ENCODE measurements at places on chromosomes 3 and 15.

GRCh38 chr15:91366111-91366510 lies 266.1 kb downstream of the SV2B start:
- no peak for DNase-seq

DNA sequence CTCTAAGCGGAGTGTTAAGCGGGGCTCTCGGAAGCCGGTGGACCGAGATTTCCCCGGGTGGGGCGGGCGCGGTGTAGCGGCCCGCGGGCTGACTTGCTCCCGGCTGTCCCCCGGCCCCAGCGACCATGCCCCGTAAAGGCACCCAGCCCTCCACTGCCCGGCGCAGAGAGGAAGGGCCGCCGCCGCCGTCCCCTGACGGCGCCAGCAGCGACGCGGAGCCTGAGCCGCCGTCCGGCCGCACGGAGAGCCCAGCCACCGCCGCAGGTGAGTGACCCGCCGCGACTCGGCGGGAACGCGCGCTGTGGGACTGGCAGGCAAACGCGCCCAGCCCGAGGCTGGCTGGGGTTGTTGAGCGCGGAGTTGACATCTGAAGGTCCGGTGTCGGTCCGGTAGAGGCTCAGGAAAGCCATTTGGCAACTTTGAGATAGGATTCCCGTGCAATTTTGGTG lies 1.3 kb downstream of the SMC4 start:
- peak; percentile 28 for DNase-seq

GRCh38 chr3:139202959-139203349 lies 140.9 kb upstream of the MRPS22 start:
- DNase-seq, result no peak

GRCh38 chr3:180048103-180048502 lies 11.4 kb upstream of the PEX5L start:
- DNase-seq, result peak; percentile 9

DNA sequence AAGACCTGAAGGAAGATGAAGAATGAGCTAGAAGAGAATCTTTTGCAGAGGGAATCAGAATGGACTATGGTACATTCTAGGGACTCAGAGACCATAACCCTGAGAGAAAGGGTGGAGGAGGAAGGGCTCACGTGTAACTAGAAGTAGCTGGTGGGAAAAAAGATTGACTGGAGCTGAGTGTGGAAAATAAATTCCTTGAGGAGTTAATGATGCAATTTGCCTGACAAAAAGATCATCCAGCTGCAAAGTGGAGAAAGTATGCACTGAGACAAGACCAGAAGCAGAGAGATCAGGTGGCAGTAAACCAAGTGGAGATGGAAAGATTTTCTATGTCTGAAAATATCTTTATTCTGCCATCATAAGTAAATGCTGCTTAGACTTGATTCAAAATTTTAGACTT lies 52.9 kb upstream of the TBL1XR1 start:
- no peak for DNase-seq

- DNase-seq, result no peak
These were observed 22.5 kb downstream of the ANXA2 start for GRCh38 chr15:60375306-60375705.

DNA sequence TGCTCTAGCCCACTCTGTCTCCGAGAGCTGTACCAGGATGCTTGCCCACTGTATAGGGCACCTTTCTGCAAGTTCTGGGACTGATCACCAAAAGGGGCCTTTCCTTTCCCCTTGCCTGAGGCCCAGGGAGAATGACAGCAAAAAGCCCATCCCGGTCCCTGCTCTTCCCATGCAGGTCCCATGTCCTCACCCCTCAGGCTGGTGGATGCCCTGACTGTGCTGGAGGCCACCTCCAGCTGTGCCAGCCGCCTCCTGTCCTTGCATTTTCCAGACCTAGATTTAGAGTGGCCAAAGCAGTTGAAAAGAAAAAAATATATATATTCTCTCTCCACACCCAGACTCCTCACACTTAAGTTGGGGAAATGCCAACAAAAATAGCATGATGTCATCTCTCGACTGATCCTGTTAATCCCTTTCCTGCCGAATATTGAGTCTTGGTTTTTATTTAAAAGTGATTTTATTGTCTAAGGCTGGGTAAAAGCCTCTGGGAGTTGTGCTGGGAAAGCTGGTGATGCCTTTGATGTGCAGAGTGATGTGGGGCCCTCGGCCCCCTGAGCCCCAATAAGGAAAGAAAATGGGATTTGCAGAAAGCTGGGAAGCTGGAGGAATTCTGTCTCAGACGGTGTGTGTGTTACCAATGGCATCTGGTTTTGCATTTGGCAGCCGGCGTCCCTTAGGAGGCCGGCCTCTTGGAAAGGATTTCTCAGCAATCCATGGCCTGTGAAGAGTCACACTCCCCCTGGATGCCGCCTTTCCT lies 29.3 kb upstream of the TPM1 start:
- DNase-seq, result no peak

DNA sequence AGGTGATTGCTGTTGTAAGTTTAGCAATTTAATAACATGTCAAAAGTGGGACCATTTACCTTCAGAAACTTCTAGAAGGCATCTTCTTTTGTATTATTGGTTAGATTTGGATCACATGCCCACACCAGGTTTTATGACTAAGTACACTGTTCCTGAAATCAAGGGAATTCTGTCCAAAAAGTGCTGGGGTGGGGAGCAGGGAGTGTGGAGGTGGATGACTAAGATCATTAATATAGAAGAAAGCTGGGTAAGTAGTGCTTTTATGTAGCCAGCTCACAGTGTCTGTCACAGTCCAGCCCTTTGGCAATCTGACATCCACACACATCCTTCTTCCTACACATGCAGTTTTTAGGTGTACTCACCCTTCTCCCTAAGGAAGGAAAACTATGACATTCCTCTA lies 120.0 kb downstream of the TMCO5A start:
- DNase-seq, result no peak

- DNase-seq, result no peak
These were observed 259.2 kb downstream of the LSAMP start for GRCh38 chr3:116186049-116186448.

DNA sequence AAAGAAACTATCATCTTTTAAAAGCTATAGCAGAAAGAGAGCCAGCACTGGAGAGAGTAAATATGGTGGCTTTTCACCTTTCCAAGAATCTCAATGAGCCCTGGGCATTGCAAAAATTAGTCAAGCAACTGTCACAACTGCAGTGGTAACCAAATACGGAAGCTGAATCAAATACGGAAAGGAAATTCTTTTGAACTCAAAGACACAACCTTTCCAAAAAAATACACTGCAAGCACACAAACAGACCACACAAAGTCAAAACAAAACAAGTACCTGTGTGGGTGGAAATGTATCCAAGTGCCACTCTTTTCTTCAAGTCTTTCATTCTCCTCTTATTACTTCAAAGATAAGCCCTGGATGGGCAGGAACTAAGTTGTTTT lies 17.6 kb downstream of the VGLL4 start:
- DNase-seq, result no peak

DNA sequence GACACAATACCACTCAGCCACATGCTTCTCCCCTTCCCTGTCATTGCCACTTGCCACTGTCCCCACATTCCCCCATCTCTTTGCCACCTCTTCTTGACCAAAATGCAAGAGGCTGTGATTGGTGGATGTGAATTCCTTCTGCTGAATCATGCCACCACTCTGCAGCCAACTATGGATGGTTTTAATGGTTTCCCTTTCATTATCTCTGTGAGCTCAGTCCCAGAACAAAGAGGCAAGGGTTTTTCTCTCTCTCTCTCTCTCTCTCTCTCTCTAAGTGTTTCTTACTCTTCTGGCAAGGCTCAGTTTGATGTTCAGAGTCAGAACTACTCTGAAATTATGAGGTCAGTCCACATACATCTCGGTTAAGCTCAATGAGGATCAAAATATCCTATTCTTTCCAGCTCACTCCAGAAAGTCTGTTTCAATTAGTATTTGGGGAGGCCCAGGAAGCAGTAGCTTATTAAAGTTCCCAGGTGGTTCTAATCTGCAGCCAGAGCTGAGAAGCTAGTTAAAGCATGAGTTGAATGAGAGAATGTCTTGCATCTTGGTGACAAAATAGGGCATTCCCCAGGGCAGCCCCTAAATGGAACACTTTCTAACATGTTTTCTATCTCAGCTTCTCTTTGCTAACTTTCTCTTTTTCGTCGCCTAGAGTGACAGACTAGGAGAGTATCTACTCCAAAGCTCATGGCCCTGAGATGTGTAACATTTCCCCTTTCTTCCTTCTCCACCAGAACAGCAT lies 8.5 kb upstream of the ILDR1 start:
- DNase-seq, result no peak

DNA sequence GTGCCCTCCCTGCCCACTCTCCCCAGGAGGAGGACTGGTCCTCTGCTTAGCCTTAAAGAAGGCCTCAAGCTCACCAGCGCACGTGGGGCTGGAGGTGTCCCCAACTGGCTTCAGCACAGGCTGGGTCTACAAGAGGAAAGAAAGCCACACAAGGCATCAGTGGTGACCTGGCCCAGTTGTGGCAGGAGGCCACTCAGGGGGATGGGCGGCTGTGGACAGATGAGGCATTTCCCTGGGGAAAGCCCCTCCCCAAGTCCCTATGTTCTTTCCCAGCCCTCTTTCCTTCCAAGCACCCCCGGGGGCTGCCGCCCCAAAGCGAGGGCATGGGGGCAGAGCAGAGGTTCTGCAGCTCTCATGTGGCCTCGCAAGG lies 155.2 kb upstream of the TLE3 start:
- no peak for DNase-seq

GRCh38 chr15:47196048-47196447 lies 521.3 kb upstream of the SEMA6D start:
- peak; percentile 18 for DNase-seq

DNA sequence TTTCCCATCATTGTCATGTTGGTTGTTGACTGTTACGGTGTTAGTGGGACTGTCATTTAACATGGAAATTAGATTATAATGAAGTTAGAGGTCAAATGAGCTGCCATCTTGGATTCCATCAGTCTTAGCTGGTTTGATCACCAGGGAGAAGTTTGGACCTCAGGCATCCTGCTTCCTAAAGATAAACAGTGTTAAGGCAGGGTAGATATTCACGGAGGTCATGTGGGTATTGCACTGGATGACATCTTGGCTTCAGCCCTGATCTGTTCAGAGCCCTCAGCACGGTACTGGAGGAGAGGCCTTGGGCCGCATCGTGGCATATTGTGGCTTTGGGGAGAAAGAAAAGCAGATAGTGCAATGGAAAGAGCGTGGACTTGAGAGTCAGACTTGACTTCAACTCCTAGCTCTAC lies 11.1 kb upstream of the MUC20 start:
- DNase-seq, result no peak

GRCh38 chr3:48474619-48475018 lies 28.1 kb downstream of the ATRIP start:
- no peak for DNase-seq

GRCh38 chr3:194130807-194131589 lies 5.0 kb upstream of the HES1 start:
- no peak for DNase-seq

DNA sequence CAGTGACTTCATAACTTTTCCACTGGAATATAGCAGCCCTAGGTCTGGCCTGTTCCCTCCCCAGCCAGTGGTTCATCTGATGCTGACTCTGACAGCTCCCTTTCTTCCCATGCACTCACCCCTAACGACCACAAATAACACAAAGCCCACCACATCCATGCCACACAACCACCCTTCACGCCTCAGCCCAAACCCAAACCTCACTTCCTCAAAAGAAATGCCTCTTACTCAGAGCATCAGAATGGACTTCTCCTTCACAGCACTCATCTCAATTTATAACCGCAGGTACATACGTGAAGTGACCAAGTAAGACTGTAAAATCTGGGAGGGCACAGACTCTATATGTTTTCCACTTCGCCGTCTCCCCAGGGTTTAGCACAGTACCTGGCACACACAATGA lies 1.1 kb downstream of the RBSN start:
- DNase-seq, result peak; percentile 41

DNA sequence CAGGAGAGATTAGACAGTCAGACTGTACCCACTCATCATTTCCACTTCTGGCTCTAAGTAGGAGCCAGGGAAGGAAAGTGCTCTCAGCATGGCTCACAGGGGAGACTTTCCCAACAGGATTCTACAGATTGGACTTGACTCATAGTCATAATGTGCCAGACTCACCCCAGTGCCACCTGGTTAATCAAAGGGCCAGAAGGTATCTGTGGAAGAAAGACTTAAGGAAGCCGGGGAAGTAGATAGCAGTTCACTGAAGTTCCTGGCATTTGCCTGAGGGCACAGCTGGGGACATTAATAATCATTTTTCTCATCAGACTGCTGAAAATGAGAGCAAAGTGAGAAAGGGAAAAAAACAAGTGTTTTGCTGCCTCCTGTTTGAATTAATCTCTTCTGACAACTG lies 717.5 kb downstream of the TUSC7 start:
- DNase-seq, result no peak

- DNase-seq, result no peak
These were observed 689.0 kb downstream of the NTRK3 start for GRCh38 chr15:87567406-87568030.

DNA sequence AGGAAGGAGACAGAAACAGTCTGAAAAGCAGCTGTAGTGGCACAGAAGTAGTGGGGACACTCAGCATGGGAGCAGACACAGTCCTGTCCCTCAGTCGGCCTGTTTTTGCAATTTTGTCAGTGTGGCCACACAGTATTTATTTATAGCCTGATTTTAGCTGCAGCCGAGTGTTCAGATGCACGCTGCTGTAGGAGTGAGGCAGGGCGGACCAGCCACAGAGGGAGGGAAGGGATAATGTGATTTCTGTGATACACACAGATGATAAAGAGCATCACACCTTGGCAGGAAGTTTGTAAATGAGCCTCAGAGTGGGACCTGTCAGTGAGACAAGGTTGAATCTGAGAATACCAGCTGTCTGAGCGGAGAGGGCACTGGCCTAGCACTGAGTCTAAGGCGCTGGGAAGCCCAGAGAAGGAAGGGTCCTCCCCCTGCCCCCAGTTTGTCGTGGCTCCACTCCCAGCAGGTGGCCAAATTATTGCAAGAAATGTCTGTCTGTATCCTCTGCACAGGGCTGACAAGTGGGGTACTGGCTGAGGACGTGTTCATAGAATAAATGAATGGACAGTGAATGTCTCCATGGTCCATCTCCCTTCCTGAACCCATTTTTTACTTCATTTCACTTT lies 3.8 kb downstream of the PSTPIP1 start:
- no peak for DNase-seq
